Stimulated activated CD4-positive, alpha-beta T cell treated with anti-CD3 and anti-CD28 coated beads, Interleukin-4, amount 100 ng/mL, for 4 hours (primary cell): ENCODE measurements at places on chromosomes 2 and 18.

DNA sequence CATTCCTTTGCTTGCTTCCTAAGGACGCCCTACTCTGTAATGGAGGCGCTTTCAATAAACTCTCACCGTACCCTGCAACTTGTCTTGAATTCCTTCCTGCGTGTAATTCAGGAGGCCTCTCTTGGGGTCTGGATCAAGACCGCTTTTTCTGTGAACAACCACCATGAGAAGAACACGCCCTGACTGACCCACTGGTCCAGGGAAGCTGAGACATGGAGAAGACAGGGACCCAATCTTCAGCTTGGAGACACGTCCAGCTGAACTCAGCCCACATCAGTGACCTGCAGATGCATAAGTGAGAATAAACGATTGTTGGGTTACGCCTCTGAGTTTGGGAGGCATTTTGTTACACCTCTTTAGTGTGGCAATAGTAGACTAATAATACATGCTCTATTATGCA is 7.8 kb upstream of the NARS1 start:
- no peak for DNase-seq

DNA sequence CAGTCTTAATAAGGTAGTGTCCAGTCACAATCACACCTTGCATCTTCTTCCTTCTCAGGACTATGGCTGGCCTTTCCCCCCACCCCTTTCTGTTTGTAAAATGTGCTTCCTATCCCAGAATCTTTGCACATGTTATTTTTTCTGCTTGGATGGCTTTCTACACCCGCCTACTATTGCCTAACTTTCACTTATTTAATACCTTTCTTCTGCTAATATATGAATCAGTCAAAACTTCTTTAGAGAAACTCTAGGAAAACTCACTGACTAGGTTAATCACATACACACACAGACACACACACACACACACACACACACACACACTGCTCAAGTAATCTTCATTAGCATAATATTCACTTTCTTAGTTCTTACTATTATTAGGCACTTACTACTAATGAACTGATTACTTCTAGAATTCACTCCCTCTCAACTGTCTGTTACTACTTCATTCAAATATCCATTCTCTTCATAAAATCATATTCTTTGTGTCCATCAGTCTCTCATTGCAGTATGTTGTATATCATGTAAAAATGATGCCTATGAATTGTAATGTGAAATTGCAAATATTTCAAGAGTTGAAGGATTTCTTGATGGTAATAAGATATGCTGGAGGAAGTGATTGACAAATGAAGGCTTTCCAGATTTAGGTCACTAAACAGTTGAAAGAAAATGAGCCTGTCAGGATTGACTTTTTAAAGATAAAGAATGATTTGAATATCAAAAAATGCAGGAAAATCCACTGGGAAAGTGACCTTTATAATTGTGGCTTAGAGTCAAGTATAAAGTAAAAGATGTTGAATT is 51.2 kb downstream of the CLIP4 start:
- no peak for DNase-seq

DNA sequence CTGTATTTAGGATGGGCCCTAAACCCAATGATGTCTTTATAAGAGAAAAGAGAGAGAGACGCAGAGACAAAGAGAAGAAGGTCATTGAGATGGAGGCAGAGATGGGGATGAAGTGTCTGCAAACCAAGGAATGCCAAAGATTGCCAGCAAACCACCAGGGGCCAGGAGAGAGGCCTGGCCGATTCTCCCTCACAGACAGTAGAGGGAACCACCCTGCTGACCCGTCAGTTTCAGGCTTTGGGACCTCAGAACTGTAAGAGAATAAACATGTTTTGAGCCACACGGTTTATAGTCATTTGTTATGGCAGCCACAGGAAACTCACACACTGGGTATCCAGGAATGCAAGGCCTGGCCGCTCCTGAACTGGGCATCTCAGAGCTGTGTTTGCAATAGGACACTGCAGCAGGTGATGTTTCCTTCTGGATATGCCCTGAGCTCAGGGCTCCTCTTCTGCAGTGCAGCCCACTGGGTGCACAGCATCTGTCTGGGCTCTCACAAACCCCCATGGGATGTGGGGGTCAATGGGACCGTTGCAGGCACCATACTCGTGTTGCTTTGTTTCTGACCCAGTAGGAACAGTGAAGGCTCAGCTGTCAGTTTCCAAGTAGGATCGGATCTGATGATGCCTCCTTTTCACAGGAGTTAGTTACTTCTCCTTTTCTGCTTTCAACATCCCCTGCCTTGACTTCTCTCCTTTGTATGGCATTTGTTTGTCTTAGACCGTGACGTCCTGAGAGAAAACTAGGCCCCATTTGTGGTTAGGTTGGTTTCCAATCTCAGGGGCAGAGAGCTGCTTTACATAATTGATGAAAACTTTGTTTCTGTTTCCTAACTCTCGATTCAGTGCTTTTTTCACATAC is 20.8 kb downstream of the PTPN18 start:
- no peak for DNase-seq

DNA sequence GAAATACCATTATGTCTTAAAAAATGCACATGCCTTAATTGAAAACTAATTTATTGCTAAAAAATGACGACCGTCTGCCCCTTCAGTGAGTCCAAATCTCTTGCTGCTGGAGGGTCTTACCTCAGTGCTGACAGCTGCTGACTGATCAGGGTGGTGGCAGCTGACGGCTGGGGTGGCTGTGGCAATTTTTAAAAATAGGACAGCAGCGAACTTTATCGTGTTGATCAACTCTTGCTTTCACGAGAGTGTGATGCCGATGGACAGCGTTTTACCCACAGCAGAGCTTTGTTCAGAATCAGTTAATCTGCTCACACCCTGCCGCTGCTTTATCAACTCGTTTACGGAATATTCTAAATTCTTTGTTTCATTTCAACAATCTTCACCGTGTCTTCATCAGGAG is 21.2 kb upstream of the CTDP1 start:
- no peak for DNase-seq

DNA sequence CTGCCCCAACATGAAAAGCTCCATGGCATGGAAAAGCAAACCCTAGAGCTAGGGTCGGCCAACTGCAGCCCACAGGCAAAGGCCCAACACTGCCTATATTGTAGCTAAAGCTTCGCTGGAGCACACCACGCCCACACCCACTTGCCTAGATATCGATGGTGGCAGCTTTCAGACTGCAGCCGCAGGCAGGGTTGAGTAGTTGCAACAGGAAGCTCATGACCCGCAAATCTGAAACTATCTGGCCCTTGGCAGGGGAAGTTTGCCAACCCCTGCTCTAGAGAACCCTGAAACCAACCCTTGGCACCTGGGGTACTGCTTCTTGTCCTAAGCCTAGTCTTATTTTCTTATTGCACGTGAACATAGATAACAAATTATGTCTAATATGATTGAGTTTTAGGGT is 250.0 kb downstream of the SOX11 start:
- DNase-seq = no peak

- DNase-seq = no peak
These were observed 31.6 kb upstream of the NEB start for GRCh38 chr2:151765760-151766410.

DNA sequence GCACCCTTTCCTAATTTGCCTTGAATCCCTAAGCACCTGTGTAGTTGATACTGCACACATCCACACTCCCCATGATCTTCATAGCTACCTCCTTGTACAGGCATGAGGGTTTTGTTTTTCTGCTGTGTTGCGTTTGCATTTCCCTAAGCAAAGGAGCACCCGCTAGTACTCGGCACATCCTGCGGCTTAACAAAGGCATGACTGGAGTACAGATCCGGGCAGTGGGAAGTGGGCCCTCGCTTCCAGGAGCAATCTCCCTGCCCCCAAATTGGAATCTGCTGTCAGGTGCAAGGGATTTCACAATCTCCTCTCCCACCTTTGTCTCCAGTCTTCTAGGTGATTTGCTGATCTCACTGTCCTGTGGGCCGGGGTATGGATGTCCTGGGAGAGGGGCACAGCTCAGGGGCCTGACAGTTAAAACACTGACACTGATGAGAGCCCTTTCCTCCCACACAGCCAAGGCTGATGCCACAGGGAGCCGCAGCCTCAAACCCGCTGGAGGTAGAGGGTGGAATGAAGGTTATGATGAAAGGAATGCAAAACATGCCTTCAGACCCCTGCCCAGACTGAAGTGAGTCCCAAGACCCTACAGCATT is 98.7 kb upstream of the THOC1 start:
- DNase-seq = no peak

GRCh38 chr2:75241696-75242095 is 42.4 kb upstream of the TACR1 start:
- DNase-seq = no peak

- DNase-seq = no peak
These were observed 721 bp downstream of the METTL5 start for GRCh38 chr2:169823996-169824372.

- no peak for DNase-seq
These were observed 63.4 kb downstream of the INPP4A start for GRCh38 chr2:98507891-98508708.

DNA sequence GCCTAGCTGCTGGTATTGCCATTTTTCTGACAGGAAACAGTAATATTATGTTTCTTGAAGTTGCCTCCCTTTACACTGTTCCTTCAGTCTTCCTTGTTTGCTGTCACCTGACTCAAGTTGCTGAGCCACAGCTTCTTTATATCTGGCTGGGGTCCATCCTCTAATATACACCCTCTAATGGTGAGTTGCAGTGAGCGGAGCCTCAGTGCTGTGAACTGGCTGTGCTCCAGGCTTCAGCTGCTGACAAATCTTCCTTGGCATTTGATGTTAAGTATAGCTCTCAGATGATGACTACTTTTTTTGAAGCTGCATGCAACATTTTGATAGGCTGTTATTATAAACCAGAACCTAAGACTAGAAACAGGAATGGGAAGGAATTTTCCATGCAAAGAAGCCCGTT is 366.7 kb downstream of the NUP35 start:
- DNase-seq = no peak

DNA sequence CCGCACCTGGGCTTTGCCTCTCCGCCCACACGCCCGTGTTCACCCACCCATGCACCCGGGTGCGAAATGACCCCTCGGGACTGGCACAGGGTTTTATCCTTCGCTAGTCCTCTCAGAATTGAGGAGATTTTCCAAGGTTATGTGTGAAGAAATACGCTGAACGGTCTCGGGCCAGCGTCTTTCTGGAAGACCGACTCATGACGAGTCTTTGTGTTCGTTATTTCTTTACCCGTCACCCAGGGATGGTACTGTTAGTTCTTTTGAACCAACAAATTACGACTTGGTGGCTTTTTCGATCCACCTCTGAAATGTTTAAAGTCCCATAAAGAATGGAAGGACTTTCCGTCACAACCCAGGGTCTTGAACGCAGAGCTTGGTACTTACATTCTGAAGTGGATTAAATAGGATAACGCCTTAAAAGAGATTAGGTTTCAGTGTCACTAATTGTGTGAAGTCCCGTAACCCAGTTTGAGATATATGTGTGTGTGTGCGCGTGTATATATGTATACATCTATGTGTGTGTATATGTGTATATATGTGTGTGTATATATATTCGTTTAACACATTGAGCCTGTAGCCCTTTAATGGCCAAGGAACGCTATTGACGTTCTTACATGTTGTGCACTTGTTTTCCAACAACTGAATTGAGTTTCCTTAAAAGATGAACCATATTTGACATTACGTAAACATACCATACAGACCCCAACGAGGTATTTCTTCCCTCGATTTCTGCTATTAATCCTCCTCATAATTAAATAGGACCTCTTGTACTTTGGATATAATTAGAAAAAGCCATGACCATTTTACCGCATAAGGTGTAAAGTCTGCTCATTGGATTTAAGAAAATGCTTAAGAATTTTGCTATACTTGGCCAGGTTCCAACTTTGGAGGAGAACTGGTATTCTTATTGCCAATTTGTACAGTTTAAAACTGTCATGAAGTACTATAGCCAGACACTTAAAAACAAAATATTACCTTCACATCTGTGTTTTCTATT is 889 bp downstream of the ZC3H15 start:
- no peak for DNase-seq

DNA sequence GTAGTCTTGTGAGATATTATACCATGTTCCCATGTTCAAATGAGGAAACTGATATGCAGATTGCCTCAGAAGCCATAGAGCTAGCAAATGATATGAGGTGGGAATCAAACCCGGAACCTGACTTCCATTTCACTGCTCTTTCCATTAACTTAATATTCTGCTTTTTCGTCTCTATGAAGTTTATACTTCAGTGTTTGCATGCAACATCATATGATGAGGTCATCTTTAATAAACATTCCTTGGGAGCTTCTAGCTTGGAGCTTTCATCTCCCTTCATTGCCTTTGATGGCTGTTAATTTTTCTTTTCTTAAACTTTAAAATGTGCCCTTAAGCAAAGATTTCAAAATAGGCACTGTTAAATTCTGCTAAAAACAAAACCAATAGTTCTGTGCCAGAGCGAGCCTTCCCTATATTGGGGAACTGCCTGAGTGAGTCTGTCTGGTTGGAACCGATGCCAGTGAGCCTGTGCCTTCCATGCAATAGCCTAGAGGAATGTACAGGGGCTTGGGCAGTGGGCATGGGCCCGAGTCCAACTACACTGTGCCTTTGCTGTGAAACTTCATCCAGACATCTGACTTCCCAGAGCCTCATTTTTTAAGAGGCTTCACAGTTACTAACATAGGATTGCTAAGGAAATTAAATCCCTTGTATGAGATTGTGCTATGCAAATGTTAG is 91.1 kb upstream of the TMEM200C start:
- no peak for DNase-seq

DNA sequence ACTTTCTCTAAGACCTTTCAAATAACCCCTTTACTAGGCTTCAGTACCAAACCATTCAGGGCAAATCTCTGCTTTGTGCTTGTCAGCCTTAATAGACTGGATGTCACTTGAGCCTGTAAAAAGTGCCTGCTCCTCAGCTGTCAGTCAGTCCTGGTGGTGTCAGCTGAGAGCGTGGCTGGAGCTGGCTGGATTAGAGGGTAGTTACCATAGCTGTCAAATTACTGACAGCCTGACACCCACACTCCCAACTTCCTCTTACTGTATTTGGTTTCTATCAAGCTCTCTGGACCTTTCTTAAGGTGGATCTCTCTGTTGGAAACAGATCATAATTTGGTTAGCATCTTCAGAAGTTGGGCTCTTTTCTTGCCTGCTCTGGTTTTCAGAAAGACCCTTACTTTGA is 371.4 kb upstream of the ATP5MC3 start:
- DNase-seq = no peak

DNA sequence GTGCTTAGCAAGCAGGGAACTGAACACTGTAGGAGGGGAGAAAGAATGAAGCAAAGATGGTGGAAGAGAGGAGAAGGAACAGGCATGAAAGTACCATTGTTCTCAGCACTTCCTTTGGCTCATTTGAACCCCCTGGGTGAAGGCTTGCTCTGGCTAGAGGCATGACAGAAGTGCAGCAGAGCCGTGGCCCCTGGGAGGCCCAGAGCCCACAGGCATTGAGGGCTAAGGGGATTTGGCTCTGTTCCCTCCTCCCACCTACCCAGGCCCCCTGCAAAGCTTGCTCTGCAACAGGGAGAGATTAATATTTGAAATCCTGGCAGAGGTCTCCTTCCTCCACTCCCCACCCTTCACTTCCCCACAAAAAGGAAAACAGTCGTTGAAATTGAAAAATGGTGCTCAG is 262.6 kb downstream of the CELF4 start:
- no peak for DNase-seq

GRCh38 chr2:132797556-132797955 is 127.6 kb upstream of the LYPD1 start:
- no peak for DNase-seq
